Suppressor macrophage treated with lipopolysaccharide for 4 hours (primary cell): ENCODE measurements at places on chromosomes 4 and X.

- no peak for DNase-seq
Measured at GRCh38 chr4:1725521-1725920, 4.2 kb downstream of the TACC3 start.

GRCh38 chr4:15002659-15003400, 549 bp downstream of the CPEB2 start:
- peak; percentile 94 for DNase-seq

DNA sequence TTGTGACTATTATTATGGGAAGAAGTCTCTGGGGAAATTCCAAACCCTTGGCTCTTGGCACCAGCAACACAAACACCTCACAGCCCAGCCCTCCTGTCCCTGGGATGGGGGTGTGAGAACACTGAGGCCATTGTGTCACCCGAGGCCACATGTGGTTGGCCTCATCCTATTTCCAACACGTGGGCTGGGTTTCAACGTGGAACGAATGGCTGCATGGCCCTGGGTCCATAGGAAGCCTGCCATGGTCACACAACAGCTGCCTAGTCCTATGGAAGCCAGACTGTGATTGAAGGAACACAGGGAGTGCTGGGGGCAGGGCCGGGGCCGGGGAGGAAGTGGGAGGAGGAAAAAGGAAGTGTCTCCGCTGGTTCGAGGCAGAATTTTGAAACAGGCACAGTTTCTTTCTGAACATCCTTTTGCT, 10.0 kb downstream of the CLCN4 start:
- peak; percentile 67 for DNase-seq

DNA sequence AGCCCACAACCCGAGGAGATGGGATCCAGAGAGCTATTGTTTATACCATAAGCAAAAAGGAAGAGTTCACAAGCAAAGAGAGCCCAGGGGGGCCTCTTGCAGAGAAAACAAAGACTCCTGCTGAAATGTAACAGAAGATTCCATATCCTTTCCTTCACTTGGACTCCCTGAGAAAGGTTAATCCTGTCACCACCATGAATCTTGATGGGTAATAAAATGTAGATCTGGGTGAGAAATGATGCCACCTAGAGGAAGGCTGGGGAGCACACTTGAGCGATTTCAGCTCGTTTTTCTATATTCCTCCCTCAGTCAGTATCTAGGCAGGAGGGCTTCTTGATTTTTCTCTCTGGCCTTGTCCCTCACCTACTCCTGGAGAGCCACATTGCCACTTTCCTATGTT, 10.2 kb upstream of the KCNE5 start:
- DNase-seq, result no peak

DNA sequence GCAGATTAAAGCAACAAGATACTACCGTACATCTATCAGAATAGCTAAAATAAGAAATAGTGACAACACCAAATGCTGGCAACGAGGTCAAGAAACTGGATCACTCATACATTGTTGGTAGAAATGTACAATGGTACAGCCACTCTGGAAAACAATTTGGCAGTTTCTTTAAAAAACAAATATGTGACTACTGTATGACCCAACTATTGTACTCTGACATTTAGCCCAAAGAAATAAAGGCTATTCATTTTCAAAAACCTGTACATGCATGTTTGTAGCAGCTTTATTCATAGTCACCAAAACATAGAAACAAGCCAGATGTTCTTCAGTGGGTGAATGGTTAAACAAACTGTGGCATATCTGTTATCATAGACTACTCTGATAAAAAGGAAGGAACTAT, 8.2 kb downstream of the CLCN3 start:
- no peak for DNase-seq

DNA sequence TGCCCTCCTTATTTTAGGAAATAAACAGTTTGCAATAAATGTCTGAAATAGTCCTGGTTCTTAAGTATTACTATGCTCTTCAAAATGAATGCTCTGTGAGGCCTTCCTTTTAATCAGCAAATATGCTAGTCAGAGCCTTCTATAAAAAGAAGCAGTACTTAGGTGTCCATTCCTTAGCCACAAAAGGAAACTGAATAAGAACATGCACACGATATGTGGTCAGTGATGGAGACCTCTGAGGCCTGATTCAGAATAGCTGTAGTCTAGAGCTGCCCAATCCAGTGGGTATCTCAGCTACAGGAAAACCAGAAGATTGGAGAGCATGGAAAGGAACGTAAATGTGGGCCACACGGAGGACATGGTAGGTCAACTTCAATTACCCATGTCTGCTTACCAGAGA, 141.8 kb downstream of the RASL11B start:
- no peak for DNase-seq

DNA sequence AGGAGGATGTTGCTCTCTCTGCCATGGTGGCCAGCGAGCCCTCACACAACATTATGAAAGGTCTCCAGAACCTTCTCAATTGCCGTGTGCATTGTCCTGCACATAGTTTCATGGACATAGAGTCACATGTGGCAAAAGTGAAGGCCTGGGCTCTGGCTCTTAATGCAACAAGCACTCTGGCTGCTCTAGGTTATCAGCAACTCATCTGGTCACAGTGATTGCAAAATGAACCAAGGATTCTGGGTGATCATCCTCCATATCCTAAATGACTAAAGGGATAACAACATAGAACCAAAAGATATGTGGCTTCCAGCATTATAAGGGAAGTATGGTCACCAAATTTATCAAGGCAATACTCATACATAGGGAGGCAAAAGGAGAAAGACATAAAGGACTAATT, 175.2 kb downstream of the MGST2 start:
- no peak for DNase-seq

DNA sequence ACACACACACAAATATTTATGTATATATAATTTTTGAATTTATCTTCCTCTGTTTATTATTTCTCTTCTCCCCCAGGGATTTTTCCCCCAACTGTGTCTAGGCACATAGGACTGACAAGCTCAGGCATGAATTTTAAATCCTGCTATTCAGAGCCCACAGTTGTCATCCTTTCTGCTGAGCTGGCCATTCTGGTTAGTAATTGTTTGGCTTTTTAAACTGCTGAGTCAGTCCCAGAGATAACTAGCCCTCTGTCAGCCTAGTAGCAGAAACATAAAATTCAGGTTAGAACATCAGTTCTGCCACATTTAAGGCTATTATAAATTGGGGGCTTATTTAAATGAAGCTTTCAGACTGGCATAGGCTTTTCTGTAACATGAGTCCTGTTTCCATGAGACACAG, 151.7 kb upstream of the MAOA start:
- no peak for DNase-seq

- DNase-seq, result no peak
Measured at GRCh38 chr4:13860126-13860525, 232.6 kb upstream of the BOD1L1 start.

- no peak for DNase-seq
Measured at GRCh38 chr4:128347930-128348660, 60.5 kb upstream of the PGRMC2 start.

- no peak for DNase-seq
Measured at GRCh38 chr4:25953740-25954139, 39.7 kb downstream of the SMIM20 start.

DNA sequence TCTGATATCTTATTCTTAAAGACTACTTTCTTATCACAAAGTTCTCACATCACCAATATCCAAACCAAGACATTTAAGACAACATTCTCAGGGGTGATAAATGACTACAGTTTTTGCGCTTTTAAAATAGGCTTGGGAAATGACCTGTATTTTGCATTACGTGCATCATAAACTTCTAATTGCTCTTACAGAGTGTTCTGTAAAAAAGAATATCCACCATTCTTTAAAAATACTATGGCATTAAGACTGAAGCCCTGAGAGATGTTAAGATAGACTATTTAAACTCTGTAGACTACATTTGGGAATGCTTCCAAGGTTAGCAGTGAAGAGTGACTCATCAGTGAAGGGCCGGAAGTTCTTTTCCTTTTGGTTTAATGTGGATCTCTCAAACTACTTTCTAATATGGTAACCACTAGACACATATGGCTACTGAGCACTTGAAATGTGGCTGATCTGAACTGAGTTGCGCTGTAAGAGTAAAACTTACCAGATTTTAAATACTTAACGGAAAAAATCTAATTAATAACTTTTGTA, 518.8 kb upstream of the FTHL17 start:
- no peak for DNase-seq

GRCh38 chr4:40033613-40034012, 23.0 kb upstream of the N4BP2 start:
- DNase-seq, result no peak

GRCh38 chrX:19760345-19760744, 127.1 kb downstream of the SH3KBP1 start:
- no peak for DNase-seq

- no peak for DNase-seq
Measured at GRCh38 chr4:145389550-145389949, 92.1 kb upstream of the SMAD1 start.

DNA sequence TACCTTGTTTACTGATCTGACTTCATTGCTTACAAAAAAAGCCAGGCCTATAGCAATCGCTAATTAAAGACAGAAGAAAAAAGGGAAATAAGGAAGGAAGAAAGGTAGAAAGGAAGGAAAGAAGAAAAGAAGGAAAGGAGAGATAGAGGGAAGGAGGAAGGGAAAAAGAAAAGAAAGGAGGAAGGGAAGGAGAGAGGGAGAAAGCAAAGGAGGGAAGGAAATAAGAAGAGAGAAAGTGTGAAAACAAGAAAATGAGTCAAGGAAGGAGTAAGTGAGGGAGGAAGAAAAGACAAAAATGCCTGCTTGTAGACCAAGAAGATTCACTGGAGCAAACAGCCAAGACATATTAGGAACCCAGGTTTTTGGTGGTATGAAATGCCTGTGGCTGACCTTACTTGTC, 57.0 kb upstream of the MAGEB16 start:
- DNase-seq, result no peak

GRCh38 chr4:54157606-54158005, 57.6 kb downstream of the GSX2 start:
- peak; percentile 18 for DNase-seq
